ENCODE measurements at places on chromosomes 6 and 20. TPM values are rescaled to one million over a fixed set of nuclear protein-coding genes. Genes with fewer than 3 reads are reported as not detected.

The APOBEC2 gene
- not detected for total RNA-seq

The FLOT1 gene
- 98.8 TPM for total RNA-seq

The CLVS2 gene
- total RNA-seq = 0.22 TPM

The ATP6V1G2 gene
- 0.60 TPM for total RNA-seq

The TPX2 gene
- 0.22 TPM for total RNA-seq

The CYP24A1 gene
- total RNA-seq = not detected

The GTF2H4 gene
- total RNA-seq = 13.4 TPM

The VIP gene
- total RNA-seq = 3.5 TPM

The PDE7B gene
- 22.5 TPM for total RNA-seq

DNA sequence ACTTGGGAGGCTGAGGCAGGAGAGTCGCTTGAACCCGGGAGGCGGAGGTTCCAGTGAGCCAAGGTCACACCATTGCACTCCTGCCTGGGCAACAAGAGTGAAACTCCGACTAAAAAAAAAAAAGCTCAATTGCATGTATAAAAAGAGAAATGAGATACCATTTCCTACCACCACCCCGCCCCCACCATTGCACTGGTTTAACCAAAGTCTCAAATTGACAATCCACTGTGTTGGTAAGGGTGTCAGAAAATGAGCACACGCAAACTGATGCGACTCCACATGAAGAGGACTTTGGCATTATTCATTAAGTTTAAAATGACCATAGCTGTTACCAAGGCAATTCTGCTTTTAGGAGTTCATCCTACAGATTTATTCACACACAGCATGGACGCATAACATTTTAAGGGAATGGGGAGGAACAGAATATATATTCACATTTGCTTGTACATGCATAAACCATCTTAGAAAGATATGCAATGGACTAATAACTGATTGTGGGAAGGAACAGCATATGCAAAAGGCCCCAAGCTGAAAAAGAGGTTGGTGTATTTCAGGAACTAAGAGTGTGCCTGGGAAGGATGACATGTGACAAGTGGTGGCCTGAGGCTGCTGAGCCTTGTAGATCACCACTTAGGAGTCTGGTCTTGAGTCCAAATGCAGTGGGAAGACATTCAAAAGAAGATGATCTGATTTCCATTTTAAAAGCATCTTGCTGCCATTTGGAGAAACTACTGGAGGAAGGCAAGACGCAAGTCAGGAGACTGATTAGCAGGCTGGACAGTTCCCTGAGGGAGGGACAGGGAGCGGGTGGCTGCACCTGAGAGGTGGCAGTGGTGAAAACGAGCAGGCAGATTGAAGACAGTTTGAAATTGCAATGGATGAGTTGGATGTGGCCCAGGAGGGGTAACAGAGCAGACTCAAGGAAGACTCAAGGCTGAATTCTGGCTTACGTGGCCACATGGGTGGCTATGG lies 37.2 kb upstream of the PTPN1 start:
- no peak for DNase-seq

GRCh38 chr20:56430461-56430860 lies 18.4 kb downstream of the CASS4 start:
- no peak for DNase-seq

DNA sequence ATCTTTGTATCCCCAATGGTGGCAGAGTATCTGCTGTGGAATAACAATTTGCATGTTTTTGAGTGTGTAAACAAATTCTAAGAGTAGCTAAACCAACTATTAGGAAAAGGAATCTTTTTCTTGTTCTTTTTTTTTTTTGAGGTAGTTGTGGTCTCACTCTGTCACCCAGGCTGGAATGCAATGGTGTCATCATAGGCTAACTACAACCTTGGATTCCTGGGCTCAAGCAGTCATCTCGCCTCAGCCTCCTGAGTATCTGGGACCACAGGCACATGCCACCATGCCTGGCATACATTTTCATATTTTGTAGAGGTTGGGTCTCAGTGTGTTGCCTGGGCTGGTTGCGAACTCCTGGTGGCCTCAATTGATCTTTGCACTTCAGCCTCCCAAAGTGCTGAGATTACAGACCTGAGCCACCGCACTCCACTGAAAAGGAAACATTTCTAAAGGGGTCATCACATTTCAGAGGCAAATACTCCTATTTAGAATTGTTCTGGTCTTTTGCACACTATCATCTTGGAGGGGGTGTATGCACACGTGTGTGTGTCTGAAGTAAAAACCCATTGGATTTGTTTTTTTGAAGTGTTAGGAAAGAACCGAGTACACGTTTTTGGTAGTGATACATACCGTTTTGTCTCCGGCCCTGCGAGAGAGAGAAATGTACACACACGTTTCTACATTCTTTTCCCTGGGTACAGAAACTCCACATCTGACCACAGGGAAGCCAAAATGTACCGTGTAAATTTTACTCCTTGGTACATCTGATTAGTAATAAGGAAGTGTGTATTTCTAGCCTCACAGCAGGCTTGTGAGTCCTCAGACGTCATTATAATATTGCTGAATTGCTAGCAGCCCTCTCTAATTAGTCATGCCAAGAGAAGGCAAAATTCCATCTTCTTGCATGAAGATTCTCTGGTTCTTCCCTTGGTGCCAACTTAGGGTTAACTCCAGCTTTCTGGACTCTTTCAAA lies 183.6 kb downstream of the JARID2 start:
- no peak for DNase-seq

DNA sequence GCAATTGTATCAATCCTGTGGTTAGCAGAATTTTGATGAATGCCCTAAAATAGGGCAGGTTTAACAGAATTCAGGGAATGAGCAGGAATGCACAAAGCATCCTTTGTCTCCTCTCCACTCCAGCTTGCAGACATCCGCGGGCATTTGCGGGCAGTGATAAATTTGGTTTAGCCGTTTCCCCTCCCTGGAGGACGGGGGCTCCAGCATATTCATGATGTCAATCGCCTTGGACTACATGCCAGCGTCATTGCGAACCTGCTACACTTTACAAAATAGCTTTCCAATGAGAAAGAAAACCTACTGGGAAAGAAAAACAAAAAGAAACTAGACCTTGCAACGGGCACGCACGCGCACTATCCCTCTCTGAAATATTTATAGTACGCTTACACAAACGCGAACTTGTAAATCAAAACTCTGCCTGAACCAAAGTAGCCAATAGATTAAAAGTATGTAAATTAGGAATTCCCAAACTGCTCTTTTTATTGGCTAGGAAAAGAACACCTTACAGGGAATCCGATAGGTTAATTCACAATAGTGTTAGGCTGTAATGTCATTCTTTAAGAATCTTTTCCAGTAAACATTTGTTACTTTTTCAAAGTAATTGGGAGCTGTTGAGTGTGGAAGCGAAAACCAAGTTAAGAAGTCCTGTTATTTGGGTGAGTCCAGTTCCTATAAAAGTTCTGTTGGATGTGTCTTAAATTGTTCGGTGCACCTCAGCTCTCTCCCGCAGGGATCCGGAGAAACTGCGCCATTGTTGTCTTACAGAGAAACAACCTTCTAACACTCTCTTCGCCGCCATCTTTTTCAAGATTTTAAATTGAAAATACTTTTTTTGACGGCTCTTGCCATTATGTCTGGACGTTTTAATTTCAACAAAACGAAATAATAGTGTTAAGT lies 136.7 kb downstream of the HFE start:
- DNase-seq = no peak

- no peak for DNase-seq
Observed at GRCh38 chr20:19706463-19706862, 51.6 kb upstream of the RIN2 start.

DNA sequence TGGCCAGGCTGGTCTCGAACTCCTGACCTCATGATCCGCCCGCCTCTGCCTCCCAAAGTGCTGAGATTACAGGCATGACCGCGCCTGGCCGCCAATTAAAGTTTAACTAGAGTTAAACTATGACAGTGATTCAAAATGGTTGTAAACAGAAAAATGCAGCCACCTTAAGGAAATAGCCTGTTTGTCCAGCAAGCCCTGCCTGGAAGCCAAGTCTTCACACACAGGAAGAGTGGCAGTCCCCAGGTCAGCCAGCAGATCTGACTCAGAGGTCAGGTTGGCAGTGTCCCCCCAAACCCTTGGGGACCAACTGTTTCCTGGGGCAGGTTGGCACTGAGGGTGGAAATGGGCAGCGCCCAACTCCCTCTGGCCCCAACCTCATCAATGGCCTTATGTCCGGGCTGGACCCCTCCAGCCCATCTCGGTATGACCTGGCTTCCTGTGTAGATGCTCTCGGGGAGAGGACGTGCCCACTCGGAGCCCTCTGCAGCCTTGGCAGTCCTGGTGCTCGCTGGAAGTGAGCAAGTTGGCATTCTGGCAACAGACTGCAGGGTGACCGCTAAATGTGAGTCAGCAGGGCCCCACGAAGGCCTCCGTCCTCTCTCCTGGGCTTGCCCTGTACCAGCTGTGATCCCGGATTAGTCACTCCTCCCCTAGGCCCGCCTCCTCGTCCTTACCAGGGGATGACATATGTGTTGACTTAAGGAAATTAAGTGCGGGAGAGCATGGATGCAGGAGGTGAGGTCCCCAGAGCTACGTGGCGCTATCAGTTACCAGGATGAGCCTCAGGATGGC lies 9.7 kb upstream of the HSP90AB1 start:
- peak; percentile 92 for DNase-seq

DNA sequence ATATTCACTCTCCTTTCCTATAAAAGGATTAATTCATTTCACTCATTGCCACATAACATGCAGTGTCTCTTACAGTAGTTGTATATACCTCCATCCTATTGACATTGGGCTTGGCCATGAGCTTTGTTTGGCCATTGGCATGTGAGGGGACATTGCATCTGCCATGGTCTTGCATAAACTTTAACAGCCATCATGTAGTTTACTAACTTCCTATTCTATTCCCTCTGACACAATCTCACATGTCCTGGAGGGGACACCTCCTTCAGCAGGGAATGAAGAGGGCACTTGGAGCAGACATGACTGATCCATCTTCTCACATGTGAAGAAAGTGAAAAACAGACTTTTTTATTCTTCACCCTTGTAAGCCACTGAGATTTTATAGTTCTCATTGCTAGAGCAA lies 115.5 kb upstream of the MARCKS start:
- DNase-seq = no peak

DNA sequence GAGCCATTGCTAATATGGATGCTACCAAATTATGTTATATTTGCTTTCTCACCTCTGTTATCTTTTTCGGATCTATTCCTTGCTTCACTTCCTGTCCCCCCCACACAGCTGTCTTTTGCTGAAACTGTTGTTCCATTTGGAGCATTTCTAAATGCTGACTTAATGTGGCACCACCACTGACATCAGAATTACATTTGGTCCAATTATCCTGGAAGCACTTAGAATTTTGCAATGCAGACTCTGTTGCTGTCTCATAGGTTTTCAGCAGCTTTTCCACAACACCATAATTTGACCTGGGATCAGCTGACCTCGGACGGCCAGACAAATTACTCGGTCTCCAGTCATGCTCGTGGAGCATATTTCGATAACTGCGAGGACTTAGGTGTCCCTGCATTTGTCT lies 12.8 kb downstream of the KIAA0408 start:
- DNase-seq = no peak

DNA sequence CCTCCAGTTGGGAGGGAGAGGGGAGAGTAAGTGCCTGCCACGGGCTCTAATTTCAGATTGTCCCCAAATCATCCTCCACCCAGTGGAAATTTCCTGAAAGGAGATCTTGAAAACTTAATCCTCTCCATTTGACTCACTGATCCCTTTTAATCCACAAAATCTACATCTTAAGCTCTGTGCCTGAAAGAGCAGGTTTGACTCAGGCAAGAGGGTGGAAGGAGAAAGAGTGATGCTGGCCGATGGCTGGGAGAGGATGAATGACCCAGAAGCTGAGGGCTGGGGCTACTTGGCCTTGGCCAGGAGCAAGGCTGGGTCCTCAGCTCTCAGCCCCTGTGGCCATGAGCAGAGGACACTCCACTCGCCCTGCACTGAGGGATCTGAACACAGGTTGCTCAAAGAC lies 8.1 kb downstream of the BPIFA2 start:
- no peak for DNase-seq

DNA sequence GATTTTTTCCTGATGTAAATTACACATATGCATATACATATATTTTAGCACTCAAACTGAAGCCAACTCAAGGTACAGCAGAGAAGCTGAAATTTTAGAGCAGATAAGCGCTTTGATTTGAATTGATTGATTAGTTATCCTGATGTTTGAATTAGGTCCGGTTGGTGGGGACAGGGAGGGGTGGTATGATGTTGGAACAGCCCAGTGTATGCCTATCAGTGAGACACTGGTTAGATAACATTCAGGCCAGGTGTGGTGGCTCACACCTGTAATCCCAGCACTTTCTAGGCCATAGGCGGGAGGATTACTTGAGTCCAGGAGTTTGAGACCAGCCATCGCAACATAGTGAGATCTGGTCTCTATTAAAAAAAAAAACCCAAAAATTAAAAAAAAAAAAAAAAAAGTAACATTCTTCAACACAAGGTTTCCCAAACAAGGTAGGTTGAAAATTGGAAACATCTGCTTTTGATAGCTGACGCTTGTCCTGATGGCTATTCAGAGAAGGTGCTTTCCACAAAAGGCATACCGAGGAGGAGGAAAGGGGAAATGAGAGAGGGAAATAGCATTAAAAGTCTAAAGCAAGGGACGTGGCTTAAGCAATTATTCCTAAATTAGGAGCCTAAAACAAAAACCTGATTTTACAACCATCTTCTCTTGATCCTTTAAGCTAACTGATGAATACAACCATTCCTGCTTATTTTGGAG lies 288.4 kb upstream of the JARID2 start:
- no peak for DNase-seq

- no peak for DNase-seq
Observed at GRCh38 chr6:71107911-71108420, 151.1 kb upstream of the B3GAT2 start.

DNA sequence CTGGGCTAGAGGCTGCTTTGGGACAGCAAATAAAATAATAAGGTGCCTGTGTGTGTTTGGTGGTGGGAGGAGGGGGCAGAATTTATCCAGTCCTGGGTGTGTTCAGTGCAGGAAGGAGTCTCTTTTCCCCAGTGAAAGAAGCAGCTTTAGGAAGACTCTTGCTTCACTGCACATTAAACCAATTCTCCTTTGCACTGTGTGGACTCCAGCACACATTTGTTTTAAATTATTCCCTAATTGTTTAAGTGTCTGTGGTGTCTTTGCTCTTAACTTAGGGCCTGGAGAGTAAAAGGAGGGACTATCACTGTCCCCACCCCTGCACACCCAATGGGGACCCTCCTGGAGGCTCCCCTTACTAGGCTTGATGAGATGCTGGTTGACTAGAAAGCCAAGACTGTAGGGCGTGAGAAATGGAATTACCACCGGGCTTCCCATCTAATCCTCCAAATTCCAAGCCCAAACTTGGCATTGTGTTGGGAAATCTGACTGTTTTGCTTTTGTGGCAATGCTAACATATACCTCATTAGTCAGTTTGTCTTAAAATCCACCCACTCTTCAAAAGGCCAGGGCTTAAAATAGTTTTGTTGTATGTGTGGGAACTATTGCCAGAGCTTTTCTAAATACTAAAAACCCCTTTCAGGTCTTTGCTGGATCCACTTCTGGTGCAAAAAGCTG lies 13.5 kb upstream of the DAAM2 start:
- no peak for DNase-seq

DNA sequence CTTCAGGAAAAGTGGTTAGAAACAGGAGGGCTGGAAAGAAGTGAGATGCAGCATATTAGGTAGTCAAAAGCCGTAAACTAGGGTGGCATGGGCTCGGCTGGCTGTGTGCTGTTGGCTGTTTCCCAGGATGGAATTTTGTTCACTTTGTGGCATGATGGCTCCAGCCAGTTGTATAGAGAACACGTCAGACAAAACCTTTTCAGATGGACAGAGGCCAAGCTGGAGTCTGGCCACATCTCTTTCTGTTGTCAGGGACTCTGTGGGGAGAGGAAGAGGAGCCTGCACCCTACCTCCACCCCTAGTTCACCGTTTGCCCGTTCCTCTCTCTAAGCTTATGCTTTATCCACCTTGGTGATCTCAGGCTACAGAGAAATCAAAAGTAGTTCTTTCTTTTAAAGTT lies 22.0 kb downstream of the C6orf89 start:
- no peak for DNase-seq

GRCh38 chr20:24866008-24866407 lies 83.1 kb upstream of the CST7 start:
- no peak for DNase-seq

Measured in tibial nerve (tissue), 4 donors.